ENCODE measurements at places on chromosomes 1 and 21.
A peak's percentile ranks its signal among the peaks of the same experiment; 100 is the strongest.

GRCh38 chr1:114322207-114322606 is 168.5 kb upstream of the SYT6 start:
- DNase-seq = no peak

DNA sequence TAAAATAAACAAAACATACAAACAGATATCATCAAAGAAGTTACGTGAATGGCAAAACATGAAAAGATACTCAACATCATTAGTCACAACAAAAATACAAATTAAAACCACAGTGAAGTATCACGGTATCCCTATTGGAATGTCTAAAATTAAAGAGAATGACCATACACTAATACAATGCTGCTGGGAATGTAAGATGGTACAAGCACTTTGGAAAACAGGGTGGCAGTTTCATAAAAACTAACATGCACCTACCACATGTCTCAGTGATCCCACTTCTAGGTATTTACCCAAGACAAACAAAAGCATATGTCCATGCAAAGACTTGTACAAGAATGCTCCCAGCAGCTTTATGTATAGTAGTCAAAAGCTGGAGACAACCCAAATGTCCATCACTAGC is 69.1 kb downstream of the HSF2BP start:
- peak; percentile 38 for DNase-seq

- no peak for DNase-seq
Observed at GRCh38 chr1:29467989-29468900, 231.9 kb downstream of the PTPRU start.

DNA sequence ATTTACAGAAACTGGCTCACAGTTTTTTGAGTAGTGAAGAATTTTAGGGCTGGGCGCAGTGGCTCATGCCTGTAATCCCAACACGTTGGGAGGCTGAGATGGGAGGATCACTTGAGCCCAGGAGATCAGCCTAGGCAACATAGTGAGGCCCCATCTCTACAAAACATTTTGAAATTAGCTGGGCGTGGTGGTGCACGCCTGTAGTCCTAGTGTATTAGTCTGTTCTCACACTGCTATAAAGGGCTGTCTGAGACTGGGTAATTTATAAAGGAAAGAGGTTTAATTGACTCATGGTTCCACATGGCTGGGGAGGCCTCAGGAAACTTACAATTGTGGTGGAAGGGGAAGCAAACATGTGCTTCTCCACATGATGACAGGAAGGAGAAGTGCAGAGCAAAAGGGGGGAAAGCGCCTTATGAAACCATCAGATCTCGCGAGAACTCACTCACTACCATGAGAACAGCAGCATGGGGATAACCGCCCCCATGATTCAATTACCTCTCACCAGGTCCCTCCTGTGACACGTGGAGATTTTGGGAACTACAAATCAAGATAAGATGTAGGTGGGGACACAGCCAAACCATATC is 24.4 kb upstream of the DYRK1A start:
- DNase-seq = no peak

DNA sequence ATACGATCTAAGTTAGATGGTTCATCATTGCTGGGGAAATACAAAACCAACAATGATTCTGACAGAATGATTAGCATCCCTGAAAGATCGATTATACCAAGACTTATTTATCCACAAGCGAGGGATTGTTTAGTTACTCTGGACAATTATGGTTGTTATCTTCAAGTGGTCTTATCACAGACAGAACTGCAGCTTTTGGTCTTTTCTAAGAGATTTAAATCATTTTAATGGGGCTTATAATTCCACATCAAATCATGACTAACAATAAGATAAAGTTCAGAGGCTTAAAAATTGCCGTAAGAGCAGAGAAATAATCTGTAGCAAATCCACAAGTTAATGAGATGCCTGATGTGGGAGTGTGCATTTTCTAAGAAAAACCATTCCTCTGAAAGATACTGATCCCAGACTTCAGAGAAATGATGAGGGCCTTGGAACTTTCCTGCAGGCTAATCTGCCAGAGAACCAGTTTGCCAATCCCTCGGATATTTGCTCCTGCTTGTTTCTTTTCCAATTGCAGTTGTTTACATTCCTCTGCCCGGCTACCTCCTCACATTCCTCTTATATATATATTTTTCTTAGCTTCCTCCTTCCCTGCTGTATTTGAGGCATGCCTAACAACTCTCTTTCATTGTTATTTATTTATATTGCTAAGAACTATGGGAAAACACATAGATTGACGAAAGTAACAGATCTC is 134.8 kb downstream of the BACH1 start:
- peak; percentile 34 for DNase-seq

GRCh38 chr1:20191266-20191825 is 5.0 kb upstream of the PLA2G2C start:
- DNase-seq = no peak

All from fibroblast of gingiva (primary cell).